ENCODE measurements at places on chromosomes 1 and 21. TPM values are rescaled to one million over a fixed set of nuclear protein-coding genes. Genes with fewer than 3 reads are reported as not detected.

KIAA1614 gene
- total RNA-seq: 1.0 TPM

SPOCD1 gene
- total RNA-seq: 7.8 TPM

DAB1 gene
- not detected for total RNA-seq

PTGER3 gene
- not detected for total RNA-seq

SLC5A9 gene
- not detected for total RNA-seq

CEP104 gene
- total RNA-seq: 21.0 TPM

CTSS gene
- total RNA-seq: 20.3 TPM

ATP6V1G3 gene
- total RNA-seq: not detected

All from A549 treated with RU486 at 1 μM for 4 hours (cell line).